Hematopoietic multipotent progenitor cell treated with erythropoietin and hydrocortisone succinate and interleukin-3 and kit ligand, for 6 days (in vitro differentiated cells): ENCODE measurements at places on chromosomes 7 and 10.
A peak's percentile ranks its signal among the peaks of the same experiment; 100 is the strongest.

DNA sequence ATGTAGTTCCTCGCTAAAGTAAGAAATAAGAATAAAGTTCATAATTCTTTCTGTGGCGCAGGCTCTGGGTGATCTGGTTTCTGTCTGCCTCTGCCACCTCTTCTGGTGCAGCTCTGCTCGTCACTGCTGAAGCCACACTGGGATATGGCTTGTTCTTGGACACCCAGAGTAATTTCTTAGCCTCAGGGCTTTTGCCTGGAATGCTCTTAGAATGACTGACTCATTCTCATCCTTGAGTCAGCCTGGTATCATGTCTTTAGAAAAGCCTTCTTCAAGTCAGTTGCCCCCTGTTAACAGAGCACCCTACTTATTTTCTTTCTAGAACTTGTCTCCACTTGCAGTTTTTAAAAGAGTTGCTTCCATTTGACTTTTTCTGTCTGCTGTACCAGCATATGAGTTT lies 2.0 kb downstream of the ZSCAN25 start:
- DNase-seq = no peak

GRCh38 chr7:158976849-158977593 lies 120.7 kb downstream of the DYNC2I1 start:
- peak; percentile 93 for DNase-seq

DNA sequence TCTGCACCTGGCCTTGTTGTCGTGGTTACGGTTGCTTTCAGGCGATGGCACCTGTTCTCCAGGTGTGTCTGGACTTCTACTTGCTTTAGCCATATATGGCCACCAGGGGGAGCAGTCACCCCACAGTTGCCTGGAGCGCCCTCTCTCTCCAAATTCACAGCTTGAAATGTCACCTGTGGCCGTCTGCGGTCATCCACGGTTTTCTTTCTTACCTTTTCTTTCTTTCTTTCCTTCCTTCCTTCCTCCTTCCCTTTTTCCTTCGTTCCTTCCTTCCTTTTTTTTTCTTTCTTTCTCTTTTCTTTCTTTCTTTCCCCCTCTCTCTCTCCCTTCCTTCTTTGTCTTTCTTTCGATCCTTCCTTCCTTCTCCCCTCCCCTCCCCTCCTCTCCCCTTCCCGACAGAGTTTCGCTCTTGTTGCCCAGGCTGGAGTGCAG lies 150.5 kb upstream of the VKORC1L1 start:
- peak; percentile 68 for DNase-seq

- peak; percentile 94 for DNase-seq
Observed at GRCh38 chr7:105352018-105352612, 36.6 kb downstream of the SRPK2 start.

DNA sequence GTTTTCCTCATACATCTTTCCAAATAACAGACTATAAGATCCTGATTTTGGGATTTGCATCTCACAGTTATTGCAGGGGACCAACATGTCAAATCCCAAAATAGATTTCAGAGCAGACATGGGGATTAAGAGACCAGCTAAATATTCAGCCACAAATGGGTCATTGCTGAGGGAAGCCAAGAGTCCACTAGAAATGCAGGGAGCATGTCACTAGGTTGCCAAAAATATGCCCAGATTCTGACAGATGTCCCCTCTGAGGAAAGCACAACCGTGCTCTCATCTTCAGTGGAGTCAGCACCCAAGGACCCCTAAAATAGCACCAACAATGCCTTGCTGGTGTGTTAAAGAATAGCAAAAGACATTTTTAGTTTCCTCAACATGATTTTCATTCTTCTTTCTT lies 56.2 kb upstream of the AGK start:
- DNase-seq = no peak

- DNase-seq = no peak
Observed at GRCh38 chr10:115950320-115950719, 322.7 kb downstream of the GFRA1 start.

DNA sequence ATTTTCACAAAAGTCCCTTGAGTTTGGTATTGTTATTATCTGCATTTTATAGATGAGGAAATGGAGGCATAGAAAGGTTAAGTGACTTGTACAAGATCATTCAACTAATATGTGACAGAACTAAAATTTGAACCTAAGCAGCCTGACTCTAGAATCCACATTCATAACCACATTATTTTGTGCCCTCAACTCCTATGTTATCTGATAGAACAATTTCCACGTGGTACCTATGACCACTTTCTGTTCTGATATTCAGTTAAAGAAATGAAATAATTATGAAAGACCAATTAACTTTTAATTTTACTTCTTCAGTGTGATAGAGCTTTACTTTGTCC lies 17.5 kb downstream of the BCAP29 start:
- DNase-seq = no peak
